T-helper 1 cell (primary cell): ENCODE measurements at places on chromosomes 5 and 9.

- no peak for DNase-seq
These were observed 81.0 kb downstream of the FREM1 start for GRCh38 chr9:14829204-14829603.

GRCh38 chr5:57311921-57312735, 138.3 kb downstream of the GPBP1 start:
- no peak for DNase-seq

DNA sequence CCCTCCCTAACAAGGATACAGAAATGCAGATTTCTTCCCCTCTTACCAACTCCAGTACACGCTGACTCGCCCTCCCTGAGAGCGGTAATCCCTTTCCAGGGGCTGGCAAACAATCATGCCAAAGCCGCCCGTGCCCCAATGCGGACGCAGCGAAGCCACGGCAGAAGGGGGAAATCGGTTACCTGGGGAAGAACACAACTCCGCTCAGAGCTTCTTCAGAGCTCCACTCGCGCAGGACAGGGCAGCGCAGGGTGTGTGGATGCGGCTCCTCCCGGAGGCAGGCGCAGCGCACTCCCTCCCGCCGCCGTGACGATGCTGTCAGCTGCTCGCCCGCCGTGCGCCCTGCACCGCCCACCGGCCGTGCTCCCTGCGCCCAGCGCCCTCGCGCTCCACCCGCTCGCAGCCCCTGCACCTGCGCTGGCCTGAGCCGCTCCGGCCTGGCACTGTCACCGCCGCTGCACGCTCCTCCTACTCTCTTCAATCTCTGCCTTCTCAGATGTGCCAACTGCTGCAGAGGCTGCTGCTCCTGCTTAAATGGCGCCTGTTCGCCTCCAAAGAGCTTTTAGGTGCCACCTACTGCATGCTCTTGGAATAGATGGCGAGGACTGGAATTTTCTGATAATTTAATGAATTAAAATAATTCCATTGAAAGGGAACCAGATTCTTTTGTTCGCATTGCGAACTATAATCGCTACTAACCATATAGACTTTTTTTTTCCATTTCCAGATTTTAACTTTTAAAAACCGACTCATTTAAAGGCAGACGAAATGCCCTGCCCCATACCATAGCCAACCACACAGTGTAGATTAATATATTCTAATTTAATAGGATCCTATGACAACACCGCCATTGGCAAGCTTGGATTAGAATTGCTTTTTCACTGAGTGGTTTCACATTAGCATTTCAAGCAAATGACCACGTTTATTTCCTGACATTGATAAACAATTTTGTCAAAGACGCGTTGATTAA, at the start of gene DIRAS2:
Gene DIRAS2 (minus strand): TSS at position 255 of the 970 bp plus-strand sequence. CDS start 28,997 bp downstream, outside the sequence.
- no peak for DNase-seq

- DNase-seq: no peak
These were observed 162.0 kb upstream of the S1PR3 start for GRCh38 chr9:88829276-88829675.

- no peak for DNase-seq
These were observed 65.9 kb upstream of the CPLX2 start for GRCh38 chr5:175805256-175806011.

DNA sequence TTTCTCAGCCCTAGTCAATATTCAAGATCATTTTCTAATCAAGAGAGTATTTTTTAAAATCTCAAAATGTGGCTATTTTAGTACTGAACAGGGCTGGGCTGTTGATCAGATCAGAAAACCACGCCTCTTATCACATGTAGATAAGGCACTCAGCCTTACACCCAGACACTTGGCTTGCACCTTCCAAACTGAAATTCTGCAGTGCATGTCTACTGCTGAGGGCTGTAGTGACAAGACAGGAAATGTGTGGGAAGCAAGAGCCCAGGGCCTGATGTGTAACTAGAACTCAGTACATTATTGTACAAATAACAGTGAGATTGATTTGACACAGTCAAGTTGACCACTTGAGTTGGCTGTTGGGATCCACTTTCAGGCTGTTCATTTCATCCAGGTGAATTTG, 48.6 kb downstream of the UBE2QL1 start:
- no peak for DNase-seq

- DNase-seq: no peak
These were observed 1471.7 kb upstream of the C9orf72 start for GRCh38 chr9:29044959-29045358.

- no peak for DNase-seq
These were observed 40.1 kb downstream of the NR2F1 start for GRCh38 chr5:93623153-93623552.

DNA sequence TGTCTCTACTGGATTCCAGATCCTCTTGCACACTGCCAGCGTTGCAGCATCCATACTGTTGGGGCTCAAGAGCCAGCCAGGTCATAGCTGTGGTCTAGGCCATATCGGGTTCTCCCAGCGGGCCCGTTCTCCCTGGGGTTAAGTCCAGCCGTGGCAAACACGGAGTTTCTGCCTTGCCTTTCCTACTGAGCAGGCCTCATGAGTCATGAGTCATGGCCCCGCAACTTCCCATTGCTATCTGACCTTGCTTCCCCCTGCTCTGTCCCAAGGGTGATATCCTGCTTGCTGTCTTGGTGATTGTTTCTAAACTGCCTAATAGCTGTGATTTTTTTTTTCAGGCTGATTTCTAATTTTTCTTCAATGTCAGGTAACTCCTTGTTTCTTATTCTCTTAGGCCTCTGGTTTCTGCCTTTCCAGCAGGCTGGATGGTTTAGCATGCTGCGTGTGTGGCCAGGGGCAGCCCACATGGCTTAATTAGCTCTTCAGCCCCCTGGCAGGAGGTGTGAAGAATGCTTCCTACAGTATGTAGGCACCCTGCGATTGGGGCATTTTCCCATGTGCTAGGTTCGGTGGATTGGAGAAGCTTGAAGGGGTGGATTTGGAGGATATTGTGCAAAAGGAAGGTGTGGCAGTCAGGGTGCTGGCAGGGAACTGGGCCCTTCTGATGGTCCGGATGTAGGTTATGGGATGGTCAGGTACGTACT, 18.7 kb downstream of the DAPK1 start:
- no peak for DNase-seq

GRCh38 chr5:137572042-137572695, 73.0 kb upstream of the SPOCK1 start:
- DNase-seq: no peak

GRCh38 chr5:135154961-135155360, 120.9 kb upstream of the PITX1 start:
- DNase-seq: no peak

- DNase-seq: no peak
These were observed 1.4 kb downstream of the PDE4D start for GRCh38 chr5:59891962-59892643.

- DNase-seq: no peak
These were observed 462.6 kb downstream of the ENC1 start for GRCh38 chr5:74177961-74178360.

GRCh38 chr5:73540192-73540591, 25.2 kb downstream of the ANKRA2 start:
- no peak for DNase-seq

- DNase-seq: no peak
These were observed 53.3 kb downstream of the PDE4D start for GRCh38 chr5:59840200-59840601.
